ENCODE measurements at places on chromosomes 16 and 17.

- DNase-seq = no peak
Observed at GRCh38 chr17:50850640-50851039, 15.3 kb downstream of the WFIKKN2 start.

DNA sequence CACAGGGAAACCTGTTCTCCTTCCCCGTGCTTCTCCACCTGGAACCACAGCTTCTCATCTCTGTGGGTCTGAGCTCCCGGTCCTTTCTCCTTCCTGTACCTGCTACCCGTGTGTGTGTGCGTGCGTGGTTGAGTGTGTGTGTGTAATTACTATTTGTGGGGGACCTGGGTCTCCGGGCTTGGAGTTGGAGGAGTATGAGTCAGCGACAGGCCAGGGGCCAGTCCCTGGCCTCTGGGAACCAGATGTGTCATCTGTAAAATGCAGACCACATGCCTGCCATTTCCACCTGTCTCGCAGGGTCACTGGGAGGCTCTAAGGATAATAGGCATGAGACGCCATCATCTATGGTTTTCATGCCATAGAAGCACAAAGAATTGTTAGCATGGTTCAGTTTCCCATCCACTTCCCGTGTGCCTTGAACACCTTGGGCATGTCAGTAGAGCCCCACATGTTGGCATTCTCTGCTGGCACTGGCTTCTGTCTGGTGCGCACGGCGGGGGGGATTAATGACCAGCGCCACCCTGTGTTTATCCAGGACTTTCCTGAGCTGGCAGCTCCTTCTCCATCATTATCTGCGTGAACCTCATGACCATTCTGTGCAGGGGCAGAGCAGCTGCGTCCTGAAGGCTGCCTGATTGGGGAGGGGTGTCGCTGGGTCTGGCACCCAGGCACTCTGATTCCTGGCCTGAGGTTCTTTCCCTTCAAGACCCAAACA is 1.5 kb downstream of the ZNF205 start:
- DNase-seq = no peak

GRCh38 chr16:52055381-52055780 is 491.6 kb downstream of the TOX3 start:
- no peak for DNase-seq

- peak; percentile 60 for DNase-seq
Observed at GRCh38 chr16:11665071-11665491, 3.2 kb upstream of the SNN start.

DNA sequence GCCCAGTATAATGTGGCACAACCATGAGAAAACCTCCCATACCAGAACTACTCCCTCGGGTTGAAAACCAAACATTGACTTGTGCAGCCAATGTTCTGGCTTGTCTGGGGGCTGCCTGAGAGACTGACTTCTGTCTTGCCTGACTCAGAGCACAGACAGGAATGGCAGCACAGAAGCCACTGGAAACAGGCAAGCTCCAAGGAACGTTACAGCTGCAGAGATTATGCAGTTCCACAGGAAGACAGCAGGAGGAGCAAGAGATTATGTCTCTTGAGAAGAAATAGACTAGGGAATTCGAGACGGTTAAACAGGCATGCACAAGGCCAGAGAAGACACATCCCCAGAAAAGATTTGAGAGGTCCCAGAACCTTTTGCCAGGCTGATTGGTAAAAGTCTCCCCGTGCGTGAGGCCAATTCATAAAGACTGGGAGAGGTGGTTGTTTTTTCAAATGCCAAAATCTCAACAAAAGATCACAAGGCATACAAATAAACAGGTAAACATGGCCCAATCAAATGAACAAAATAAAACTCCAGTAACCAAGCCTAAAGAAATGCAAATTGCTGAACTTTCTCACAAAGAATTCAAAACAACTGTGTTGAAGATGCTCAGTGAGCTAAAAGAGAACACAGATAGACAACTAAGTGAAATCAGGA is 90.6 kb upstream of the CDH5 start:
- DNase-seq = no peak

DNA sequence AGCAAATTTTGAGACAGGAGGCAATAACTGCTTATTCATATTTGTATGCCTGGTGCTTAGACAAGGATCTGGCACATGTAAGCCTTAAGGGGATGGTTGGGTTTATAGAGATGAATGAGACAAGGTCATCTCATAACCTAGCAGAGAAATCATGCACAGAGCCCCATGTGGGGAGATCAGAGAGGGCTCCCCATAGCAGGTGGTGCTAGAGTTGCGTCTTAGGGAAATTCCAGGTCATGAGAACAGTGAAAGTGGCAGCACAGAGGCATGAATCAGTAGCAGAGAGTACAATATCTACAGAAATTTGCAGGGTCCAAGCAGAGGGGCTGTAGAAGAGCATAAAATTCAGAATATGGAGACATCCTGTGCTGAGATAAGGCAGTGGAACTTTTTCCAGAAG is 57.3 kb downstream of the SLC6A2 start:
- DNase-seq = no peak

DNA sequence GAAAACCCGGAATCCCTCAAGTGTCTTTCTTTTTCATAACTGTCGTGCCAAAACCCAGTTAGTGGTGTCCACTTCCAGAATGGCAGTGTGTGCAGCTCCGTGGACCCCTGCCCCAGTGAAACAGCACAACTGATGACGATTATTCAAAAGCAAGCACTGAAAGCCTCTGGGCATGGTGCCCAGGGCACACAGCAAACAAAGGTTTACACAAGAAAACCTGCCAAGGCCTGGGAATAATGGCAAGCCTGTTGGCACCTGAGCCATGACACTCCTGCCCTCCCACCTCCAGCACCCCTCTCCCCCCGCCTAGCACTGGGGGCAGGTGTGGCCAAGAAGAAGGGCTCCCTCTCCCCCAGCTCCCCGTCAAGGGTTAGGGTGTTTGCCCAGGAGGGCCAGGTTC is 2.8 kb downstream of the PKMYT1 start:
- no peak for DNase-seq

GRCh38 chr16:89476811-89477261 is 13.5 kb downstream of the ANKRD11 start:
- DNase-seq = no peak

GRCh38 chr17:1936766-1937165 is 88.4 kb downstream of the RTN4RL1 start:
- DNase-seq = no peak

DNA sequence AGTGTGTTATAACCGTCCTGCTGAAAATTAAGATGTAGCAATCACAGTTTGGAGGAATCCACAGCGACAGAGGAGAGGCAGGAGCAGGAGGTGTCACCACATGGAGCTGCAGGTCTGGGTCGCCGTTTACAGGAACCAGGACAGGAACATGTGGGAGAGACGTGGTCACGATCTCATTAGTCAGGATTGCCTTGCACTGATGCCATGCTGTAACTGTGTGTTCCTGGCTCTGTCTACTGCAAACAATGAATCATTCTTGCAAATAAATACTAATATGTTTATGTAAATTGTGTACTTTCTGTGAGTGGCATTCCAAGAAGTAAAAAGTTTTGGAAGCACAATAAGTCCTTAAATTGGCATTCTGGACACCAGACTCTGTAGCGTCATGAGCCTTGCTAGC is 271.8 kb downstream of the CPPED1 start:
- no peak for DNase-seq

- DNase-seq = no peak
Observed at GRCh38 chr17:76266244-76266938, 1.2 kb downstream of the UBALD2 start.

- DNase-seq = no peak
Observed at GRCh38 chr17:27244491-27245223, 49.3 kb upstream of the WSB1 start.

- DNase-seq = peak; percentile 19
Observed at GRCh38 chr16:57525761-57526160, 10.6 kb downstream of the CCDC102A start.

DNA sequence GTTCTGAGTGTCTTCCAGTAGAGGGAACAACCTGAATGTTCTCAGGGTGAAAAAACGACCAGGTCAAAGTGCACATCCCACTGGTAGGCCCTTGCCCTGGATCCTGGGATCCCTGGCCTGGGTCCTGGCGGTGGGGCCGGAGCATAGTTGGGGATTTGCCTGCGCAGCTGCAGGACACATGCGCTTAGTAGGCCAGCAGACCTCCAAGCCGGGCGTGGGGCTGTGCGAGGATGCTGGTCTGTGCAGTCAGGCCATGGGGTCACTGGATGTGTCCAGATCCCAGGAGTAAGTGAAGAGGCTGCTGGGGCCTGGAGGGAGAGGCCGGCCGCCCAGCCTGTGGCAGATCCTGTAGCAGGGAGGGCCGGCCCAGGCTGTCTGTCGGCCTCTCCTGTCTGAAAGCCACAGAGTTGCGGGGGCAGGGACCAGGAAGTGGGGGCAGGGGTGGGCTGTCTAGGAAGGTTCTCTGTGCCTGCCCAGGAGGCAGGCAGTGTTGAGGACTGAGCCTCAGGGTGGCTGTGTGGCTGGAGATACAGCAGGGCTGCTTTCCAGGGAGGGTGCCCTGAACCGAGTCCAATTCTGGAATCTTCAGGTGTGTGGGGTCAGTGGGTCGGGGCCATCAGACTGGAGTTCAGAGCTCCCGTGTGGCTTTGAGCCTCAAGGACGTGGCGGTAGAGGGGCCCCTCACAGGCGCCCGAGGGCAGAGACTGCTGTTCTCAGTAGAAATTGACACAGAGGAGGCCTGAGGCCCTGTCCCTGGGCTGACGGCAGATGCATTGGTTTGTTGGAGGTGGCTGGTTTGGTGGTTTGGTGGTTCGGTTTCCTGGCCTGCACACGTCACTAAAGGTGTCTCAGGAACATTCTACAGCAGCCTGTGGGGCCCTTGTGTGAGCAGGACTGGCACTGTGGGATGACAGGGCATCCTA is 17.2 kb upstream of the NUDT16L1 start:
- no peak for DNase-seq

DNA sequence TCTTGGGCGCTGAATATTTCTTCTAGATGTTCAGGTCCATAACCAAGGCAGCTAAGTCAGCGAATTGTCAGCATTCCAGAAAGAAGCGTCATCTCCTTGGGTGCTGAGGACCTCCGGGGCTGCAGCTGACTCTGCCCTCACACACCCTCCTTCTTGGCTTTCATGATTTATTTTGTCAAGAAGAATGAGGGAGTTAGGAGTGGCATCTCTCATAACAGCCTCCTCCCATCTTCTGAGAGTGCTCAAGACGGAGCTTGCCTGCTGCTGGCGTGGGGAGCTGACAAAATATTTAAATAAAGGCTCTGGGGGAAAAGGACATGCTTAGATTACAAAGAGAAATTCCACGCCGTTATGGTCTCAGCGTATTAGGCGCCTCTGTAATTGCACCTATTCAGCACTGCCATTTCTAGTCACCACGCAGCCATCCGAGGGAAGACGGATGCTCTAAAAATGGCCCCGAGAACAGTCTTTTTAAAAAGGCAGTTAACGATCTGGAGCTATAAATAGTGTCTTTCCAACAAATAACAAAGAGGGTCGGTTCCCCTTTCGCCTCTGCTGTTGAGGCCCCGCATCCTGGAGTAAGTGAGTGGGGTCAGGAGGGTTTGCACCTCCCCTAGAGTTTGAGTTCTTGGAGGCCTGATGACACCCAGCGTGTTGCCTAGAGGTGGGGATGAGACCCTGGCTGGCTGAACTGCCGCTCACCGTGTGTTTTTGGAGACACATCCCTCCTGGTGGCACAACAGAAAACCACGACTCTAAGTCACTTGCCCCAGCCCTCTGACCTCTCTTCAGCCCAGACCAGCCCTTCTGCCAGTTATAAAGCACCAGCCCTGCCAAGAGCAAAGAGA is 187.0 kb downstream of the CCDC182 start:
- DNase-seq = peak; percentile 71

Data from retina (tissue), 1 donor.